ENCODE measurements at places on chromosomes 1 and 21.

GRCh38 chr1:116313776-116314175 is 59.3 kb upstream of the ATP1A1 start:
- DNase-seq: no peak

GRCh38 chr1:167661527-167662426 is 31.7 kb downstream of the RCSD1 start:
- no peak for DNase-seq

DNA sequence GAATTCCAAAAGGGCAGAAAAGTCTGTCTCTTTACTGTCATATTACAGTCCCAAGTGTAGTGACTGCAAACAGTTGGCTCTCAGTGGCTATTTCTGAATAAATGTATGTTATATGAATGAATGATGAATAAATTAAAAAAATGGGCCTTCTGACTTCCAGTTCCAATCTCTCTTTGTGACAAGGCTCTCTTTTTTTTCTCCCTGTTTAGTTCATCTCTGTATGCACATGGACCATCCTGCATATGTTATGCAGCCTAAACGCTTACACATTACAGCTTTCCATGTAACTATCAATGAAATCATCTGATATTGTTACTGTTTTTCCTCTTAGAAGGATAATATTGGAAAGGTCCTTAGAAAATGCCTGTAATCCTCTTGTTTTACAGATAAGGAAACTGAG is 363.0 kb downstream of the NUF2 start:
- DNase-seq: no peak

GRCh38 chr1:166032572-166033371 is 134.0 kb downstream of the FAM78B start:
- no peak for DNase-seq

DNA sequence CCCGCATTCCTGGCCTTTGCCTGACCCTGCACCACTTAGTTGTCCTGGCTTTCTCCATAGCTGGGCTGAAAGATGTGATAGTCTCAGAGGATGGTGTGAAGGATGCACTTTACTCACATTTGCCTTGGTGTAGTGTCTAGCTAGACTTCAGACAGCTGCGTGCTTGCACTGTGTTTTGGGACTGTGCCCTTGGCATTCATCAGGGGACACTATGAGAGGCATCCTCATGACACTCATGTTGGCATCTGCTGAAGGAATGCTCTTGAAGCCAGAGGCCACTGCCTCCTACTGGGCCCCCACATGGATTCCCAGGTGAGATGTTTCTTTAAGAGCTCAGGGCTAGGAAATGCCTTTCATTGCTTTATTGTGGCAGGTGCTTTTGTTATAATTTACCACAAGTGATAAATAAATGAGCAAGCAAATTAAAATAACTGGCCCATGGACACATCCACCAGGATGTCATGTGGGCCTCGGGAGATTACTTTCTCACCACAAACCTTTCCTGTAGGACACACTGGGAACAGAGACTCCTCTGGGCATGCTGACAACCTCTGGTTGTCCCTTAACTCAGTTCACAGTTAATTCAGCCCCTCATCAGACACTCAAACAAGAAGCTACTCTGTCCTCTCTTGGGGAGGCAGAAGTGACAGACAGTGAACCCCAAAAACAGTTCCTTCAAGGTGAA is 99.4 kb upstream of the SPATA6 start:
- no peak for DNase-seq

GRCh38 chr1:195831789-195832188 is 776.5 kb downstream of the KCNT2 start:
- no peak for DNase-seq
